Mesendoderm (in vitro differentiated cells): ENCODE measurements at places on chromosomes 11 and 22.

DNA sequence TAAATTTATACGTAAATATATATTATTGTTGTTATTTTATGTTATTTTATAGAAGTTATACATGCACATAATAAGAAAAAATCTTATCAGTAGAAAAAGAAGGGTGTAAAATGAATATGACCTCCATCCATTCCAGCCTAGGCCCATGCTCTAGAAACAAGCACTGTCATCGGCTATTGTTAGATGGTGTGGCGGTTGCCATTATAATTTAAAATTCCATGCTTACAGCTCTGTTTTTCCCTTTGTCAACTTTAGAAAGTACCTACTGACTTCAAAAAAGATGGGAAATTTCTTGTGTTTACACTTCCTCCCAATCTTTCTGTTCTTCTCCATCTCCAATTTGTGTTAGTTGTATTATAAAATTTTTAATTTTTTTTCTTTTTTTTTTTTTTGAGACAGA, 61.9 kb upstream of the RDX start:
- DNase-seq = no peak

DNA sequence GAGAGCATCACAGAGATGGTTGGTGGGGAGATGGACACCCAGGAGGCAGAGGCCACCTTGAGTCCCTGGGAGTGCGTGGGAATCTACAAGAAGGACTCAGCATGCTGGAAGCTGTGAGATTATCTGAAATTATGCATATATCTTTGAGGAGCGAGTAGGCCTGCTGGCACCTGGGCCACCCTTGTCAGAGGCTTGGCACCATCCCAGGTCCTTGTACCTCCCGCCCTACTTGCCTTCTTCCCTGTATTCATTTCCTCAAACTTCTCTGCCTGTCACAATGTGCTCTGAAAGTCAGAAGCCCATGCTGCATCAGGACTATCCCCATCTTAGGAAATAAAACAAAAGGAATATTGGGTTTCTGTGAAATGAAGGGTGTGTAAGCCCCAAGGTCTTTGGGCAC, 133.0 kb upstream of the CSNK2A3 start:
- DNase-seq = no peak

DNA sequence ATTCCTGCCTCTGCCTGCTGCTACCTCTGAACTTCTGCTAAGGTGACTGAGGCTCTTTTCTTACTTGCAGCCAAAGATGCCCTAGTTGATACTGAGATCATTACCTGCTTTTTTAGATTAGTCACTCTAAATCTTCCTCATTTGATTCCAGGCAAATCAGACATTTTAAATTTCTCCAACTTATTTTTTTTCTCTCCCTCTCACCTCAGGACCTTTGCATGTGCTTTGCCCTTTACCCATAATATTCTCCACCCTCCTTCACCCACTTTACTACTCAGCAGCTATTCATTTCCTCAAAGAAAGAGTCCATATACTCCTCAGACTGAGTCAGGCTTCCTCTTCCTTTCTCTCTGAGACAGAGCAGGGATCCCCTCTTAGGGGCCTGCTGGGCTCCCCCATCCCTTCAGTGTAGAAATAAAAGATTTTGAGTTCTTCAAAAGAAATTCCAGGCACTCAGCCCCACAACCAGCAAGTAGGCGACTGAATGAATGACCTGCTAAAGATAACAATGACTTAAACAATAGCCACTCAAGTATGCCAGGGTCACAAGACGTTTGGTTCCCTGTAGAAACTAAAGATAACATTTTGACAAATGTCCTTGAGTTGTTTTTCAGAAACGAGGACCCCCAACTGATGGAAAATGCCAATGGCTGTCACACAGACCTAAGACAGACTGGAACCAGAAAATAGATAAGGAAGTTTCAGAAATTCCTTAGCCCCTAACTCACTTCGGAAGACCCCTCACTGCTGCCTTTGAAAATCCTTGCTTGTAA, 104.2 kb downstream of the MTNR1B start:
- DNase-seq = peak; percentile 94

- peak; percentile 56 for DNase-seq
Measured at GRCh38 chr22:49973018-49973961, 12.7 kb downstream of the PIM3 start.

DNA sequence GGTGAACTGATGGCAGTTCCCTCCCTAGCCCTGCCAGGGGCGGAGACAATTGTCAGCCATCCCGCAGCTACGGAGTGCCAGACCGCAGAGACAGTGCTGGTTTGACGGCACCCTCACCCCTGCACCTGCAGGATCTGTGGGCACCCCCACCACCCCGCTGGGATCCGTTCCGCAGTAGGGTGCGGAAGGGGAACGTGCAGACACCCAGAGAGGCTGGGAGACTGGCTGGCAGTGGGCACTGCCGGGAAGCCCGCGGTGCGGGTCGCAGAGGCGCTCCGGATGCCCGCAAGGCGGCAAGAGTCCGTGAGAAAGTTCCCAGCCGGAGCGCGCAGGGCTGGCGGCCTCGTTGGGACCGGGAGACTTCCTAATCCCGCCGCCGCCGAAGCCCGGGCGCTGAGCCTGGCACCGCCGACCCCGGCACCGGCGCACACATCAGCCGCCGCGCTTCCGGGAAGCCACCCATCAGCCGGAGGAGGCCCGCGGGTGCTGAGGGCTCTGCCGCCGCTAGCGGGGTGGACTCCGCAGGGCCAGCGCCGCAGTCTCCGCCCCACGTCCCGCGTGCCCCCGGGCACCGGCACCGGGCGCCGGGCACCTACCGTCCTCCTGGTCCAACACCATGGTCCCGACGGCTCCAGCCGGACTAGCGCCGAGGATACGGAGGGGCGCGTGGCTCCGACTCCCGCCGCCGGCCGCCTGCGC, 4.3 kb upstream of the LMO1 start:
- DNase-seq = no peak

- no peak for DNase-seq
Measured at GRCh38 chr22:35418088-35418487, 18.1 kb downstream of the MCM5 start.

DNA sequence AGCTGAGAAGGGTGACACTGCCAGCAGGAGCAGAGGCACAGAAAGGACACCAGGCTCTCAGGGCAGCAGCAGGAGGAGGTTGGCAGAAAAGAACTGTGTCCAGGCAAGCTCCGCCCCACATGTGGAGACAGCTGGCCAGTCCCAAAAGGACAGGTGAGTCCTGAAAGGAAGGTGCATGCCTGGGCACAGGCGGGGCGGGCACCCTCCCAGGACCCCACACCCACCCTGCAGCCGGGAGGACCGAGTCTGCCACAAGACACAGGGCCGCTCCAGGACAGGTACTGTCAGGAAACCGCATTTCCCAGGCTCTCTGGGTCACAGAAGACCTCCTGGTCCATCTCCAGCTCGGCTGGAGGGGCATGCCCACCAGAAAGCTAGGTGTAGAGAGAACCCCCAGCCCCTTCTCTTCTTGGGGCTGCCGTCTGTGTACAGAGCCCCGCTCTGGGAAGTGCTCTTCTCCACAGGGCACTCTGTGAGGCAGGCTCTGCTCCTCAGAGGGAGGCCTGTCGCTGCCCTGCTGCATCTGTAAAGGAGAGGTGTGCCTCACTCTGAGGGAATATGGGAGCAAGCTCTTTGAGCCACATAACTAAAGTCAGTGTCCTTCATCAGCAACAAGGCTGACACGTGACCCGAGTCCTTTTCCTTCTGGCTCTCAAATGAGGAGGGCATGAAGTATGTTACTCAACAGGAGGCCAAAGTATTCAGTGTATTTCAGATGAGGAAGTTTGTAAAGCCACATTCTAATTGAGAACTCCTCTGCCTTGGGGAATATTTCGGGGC, 50.5 kb downstream of the CLTCL1 start:
- DNase-seq = no peak

- no peak for DNase-seq
Measured at GRCh38 chr11:116738975-116739374, 33.8 kb downstream of the BUD13 start.

- DNase-seq = no peak
Measured at GRCh38 chr11:66694056-66694410, 16.3 kb upstream of the RBM4B start.

DNA sequence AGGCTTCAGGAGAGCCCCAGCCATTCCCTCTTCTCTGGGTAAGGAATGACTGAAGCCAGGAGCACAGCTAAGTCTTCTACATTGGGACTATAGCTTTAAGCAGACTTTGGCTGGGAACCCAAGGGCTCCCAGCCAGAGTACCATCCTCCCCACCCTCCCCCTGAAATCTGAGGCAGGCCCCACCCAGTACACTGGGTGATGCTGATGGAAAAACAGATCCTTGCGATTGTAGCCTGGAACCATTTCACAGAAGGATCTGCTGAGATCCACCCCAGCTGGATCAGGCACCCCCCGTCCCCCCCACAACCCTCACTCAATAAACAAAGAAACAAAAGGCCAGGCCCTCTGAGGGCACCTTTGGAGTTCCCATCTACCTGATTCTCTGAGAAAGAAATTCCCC, 39.8 kb downstream of the IL18BP start:
- no peak for DNase-seq

DNA sequence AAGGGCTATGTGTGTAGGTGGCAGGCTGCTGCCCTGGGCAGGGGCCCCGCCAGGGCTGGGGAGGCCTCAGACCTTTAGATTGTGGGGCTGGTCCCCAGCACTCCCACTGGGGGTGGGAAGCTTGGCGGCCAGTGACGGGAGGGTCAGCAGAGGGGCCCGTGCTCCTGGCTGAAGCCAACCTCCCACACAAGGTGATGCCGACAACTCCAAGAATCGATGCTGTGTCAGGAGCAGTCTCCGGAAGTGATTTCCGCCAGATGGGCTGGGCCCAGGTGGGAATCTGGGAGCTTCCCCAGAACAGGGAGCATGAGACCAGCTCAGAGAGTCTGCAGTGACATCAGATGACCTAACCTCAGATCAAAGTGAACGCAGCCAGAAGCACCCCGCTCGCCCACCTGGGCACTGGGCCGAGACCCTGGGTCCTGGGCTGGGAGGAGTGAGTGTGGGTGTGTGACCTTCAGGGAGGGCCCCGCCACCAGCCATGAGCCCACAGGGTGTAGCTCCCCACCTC, 7.7 kb downstream of the TRPM5 start:
- DNase-seq = no peak

DNA sequence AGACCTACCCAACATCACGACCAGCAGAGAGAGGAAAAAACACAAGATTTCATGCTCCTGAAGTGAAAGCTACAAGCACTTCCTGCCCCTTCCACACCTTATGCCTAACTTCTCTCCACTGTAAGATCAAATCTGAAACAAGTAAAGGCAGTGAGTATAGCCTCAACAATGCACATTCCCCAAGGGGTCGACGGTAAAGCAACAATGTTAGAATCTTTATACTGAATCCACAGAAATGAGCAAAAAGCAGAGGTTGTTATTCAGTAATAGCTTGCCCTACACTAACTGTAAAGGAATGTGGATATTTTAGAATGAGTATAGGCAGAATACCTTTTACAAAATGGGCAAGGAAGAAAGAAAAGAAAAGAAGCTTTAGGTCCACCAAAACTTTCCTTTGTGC, 15.6 kb downstream of the ARFGAP3 start:
- DNase-seq = no peak

DNA sequence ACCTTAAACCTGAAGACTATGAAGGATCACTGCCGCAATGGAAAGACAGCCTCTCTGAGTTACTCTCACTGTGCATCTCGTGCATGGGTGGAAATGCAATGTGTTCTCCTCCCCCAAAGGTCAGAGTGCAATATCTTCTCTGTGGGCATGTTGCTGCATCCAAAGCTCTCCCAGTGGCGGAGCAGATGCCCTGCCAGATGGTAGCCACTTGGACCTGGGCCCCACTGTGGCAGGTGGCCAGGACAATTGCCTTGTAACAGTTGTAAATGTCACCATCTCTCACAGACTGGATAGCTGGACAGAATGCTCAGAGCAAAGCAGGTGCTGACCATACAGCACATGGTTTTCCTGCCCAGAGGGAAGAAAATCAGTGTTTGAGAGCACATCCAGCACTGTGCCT, 542.0 kb downstream of the FAM181B start:
- DNase-seq = no peak

DNA sequence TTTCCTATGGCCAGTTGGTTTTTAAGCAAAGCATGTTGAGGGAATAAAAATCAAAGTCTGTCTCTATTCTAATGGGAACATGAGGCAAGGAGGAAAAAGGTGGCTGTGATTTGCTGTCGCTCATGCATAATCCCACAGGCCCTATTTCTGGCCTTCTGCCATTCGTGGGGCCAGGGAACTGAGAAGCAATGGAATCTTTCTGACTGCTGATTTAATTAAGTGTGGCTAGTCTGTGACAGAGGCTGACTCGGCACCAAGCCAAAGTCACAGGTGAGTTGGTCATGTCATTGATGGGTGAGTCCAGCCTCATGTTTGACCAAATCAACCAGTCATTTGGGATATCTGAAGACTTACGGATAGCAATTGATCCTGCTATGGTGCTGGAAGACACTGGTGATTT, 429.3 kb upstream of the CADM1 start:
- DNase-seq = no peak

DNA sequence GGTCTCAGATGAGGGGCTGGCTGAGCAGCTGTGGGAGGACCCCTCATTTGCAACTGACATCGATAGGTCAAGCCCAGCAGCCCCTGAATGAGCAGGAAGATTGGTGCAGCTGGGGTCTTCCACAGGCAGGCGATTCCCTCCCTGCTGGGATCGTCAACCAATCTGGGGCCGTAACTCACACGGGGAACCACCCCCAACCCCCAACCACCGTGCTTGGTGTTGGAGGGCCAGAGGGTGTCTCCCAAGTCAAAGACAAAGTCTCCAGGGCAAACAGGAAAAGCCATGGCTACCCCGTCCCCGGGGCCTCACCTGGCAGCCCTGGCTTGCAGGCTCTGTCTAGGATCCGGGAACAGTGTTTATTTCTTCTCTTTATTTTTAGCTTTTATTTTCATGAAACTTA, 26.9 kb upstream of the SCUBE1 start:
- DNase-seq = peak; percentile 49

DNA sequence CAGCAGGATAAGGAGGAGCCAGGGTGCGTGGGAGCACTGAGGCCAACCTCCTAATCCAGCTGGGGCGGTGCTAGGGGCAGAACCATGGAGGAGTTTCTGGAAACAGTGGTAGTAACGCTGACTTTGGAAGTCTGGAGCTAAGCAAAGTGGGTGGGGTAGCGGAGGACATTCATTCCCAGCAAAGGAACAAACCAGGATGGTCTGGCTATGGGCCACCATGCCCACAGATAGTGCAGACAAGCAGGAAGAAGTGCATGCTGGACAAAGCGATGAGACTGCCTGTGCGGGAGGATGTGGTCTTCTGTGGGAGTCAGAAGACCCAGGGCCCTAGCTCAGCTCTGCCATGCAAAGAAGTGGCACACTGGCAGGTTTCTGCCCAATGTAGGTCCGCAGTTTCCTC, 71.6 kb upstream of the CSNK2A3 start:
- DNase-seq = no peak

DNA sequence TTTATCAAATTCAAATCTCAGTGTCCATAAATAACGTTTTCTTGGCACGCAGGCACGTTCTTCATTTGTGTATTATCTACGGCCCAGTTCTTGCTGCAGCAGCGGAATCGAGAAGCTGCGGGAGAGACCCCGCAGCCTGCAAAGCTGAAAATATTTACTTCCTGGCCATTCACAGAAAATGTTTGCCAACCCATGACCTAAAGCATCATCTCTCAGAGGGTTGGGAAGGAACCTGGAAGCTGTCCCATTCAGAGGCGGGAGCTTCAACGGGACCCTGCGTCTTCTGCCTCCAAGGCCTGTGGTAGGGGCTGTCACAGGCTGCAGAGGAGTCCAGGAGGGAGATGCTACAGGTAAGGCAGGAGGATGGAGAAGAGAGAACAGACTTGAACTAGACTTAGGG, 319.2 kb downstream of the MN1 start:
- DNase-seq = no peak
